Smooth muscle cell of the brain vasculature (primary cell): ENCODE measurements at places on chromosomes 2 and 18.

GRCh38 chr2:237131749-237132533 is 46.3 kb downstream of the COPS8 start:
- DNase-seq: no peak

DNA sequence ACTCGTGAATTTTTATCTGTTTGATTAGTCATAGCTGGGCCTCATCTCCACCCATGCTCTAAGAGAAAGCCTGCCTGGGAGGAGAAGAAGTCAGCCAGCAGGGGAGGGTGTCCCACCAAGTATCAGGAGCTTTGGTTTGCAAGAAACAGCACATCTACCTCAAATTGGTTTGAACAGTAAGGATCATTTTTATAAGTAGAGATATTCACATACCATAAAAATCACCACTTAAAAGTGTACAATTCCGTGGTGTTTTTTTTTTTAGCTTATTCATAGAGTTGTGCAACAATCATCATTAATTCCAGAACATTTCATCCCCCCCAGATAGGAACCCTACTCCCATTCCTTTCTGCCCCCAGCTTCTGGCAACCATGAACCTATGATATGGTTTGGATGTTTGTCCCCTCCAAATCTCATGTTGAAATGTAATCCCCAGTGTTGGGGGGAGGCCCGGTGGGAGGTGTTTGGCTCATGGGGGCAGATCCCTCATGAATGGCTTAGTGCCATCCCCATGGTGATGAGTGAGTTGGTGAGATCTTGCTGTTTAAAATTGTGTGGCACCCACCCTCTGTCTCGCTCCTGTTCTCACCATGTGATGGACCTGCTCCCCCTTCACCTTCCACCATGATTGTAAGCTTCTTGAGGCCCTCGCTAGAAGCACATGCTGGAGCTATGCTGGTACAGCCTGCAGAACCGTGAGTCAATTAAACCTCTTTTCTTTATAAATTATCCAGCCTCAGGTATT is 36.2 kb upstream of the HS6ST1 start:
- no peak for DNase-seq

GRCh38 chr18:47601581-47602272 is 328.7 kb downstream of the SMAD2 start:
- DNase-seq: no peak

DNA sequence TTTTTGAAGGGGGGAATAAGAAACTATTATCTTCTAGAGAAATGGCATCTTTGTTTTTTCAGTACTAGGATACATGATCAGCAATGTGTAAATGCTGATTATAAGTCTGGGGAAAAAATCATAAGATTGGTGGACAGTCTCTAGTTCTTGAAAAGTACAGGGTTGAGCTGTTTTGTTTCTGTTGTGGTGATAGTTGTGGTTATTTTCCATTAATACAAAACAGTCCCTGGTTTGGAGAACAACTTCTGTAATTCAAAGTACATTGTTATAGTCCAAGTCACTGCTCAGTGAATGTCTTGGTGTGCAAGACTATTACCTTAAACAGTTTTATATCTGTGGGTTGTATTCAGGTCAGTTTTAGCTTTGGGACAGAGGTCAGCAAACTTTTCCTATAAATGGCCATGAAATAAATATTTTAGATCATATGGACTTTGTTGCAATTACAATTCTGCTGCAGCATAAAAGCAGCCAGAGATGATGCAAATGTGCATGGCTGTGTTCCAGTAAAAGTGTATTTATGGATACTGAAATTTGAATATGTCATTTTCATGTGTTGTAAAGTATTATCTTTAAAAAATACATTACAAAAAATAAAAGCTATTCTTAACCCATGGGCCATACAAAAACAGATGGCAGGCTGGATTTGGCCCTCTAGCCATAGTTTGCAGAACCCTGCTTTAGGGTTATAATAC is 111.0 kb downstream of the CERS6 start:
- no peak for DNase-seq

- DNase-seq: no peak
Measured at GRCh38 chr2:216372761-216373291, 543 bp upstream of the MARCHF4 start.

DNA sequence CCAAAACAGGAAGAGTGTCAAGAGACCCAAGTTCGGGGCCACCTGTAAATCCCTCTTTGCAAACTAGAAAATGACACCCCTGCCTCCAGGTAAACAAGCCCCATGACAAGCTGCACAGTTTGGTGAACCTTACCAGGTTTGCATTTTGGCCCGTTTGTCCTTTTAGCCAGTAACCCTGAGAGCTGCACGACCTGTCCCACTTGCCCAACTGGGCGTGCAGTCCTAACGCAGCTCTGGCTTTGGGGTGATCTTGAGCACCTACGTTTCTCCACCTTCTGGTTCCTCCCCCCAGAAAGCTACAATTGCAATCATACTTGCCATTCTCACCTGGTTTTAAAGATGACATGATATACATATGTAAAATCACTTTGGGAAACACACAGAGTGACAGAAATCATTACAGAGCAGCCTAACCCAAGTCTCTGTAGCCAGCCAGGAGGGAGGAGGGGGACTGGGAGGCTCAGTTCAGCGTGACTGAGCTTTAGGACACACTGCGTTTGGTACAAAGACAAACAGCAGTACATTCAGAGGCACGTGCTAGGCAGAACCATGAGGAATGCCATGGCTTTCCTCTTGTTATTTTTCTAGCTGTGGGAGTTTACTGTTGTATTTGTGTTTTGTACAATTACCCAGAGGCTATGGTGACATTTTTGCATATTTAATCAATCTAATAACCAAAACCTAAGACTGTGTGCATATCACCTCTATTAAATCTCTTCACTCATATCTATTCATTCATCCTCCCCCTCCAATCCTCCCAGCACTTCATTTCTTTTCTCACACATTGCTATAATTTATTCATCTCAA is 304.0 kb downstream of the IRS1 start:
- no peak for DNase-seq

DNA sequence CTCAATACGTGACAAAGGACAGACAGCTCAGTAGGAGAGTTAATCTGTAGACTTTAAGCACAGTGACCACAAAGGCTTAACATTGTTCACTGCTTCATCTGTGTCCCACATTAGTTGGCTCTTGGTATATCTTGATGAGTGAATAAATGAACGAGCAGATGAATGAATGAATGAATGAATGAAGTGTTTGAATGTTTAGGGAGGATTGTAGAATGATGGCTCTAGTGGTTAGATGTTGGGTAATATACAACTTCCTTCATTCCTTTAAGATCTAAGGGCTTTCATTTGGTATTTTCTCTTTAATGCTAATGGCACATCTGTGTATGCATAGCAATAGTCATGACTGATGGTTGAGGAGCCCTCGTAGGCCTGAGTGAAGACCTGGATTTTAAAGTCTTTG is 40.5 kb downstream of the ZNF407 start:
- no peak for DNase-seq

- DNase-seq: no peak
Measured at GRCh38 chr2:186044761-186045160, 306.2 kb downstream of the FSIP2 start.

- DNase-seq: no peak
Measured at GRCh38 chr2:237859533-237860272, at the start of gene RAMP1. Gene RAMP1 (plus strand): TSS chr2:237859623. CDS start chr2:237859676, 53 bp downstream.

- no peak for DNase-seq
Measured at GRCh38 chr18:58756148-58756547, 84.9 kb downstream of the MALT1 start.

- no peak for DNase-seq
Measured at GRCh38 chr2:218130377-218130776, 4.5 kb downstream of the CXCR2 start.

DNA sequence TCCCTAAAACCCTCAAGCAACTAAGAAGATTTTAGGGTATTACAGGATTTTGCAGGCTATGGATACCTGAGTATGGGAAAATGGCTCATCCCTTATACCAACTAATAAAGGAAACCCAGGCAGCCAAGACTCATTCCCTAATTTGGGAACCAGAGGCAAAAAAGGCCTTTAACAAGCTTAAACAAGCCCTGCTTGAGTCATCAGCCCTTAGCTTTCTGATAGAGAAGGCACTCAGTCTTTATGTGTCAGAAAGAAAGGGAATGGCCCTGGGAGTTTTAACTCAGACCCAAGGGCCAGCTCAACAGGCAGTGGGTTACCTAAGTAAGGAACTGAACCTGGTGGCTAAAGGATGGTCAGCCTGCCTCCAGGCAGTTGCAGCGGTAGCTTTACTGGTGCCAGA is 96.9 kb upstream of the RMP24 start:
- DNase-seq: no peak

GRCh38 chr2:98012561-98012991 is 16.8 kb upstream of the TMEM131 start:
- no peak for DNase-seq
